ENCODE measurements at places on chromosomes 13 and 19. TPM values are rescaled to one million over a fixed set of nuclear protein-coding genes. Genes with fewer than 3 reads are reported as not detected.
A peak's percentile ranks its signal among the peaks of the same experiment; 100 is the strongest.

GRCh38 chr19:55647732-55648584, at the start of gene CCDC106:
TSS of gene CCDC106 (plus strand) at chr19:55648212. CDS start at chr19:55649047, 835 bp downstream.
- peak; percentile 80 for DNase-seq

GRCh38 chr19:41993612-41994483, at the start of gene ATP1A3:
TSS of gene ATP1A3 (minus strand) at chr19:41994230. CDS start at chr19:41994076, 154 bp downstream.
- DNase-seq, result peak; percentile 83

- DNase-seq, result no peak
Measured at GRCh38 chr13:91346850-91347201, 661 bp upstream of the MIR17HG start.

- no peak for DNase-seq
Measured at GRCh38 chr19:16217716-16218451, 20.2 kb downstream of the AP1M1 start.

DNA sequence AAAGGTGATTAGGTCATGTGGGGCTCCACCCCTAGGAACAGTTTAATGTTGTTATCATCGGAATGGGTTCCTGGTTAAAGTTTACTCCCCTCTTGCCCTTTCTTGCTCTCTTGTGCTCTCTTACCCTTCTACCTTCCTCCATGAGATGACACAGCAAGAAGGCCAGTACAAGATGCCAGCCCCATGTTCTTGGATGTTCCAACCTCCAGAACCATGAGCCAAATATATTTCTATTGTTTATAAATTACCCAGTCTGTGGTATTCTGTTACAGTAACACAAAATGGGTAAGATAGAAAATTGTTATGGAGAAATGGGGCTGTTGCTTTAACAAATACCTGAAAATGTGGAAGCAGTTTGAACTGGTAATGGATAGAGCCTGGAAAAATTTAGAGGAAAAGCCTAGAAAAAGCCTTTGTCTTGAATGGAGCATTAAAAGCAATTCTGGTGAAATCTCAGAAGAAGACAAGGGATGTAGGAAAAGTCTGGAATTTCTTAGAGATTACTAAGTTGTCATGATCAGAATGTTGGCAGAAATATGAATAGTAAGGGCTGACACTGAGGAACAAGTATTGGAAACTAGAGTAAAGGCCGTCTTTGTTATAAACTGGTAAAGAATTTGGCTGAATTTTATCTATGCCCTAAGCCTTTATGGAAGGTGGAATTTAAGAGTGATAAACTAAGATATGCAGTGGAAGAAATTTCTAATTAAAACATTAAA, 53.5 kb upstream of the TSC22D1 start:
- no peak for DNase-seq

GRCh38 chr13:31227063-31227462, 27.3 kb downstream of the B3GLCT start:
- no peak for DNase-seq

Gene SPACA6
- total RNA-seq, result 10.1 TPM

Gene F7
- 0.08 TPM for total RNA-seq
